ENCODE measurements at places on chromosomes 6 and 20.

- no peak for DNase-seq
These were observed 320.4 kb downstream of the LAMA2 start for GRCh38 chr6:129203190-129203900.

DNA sequence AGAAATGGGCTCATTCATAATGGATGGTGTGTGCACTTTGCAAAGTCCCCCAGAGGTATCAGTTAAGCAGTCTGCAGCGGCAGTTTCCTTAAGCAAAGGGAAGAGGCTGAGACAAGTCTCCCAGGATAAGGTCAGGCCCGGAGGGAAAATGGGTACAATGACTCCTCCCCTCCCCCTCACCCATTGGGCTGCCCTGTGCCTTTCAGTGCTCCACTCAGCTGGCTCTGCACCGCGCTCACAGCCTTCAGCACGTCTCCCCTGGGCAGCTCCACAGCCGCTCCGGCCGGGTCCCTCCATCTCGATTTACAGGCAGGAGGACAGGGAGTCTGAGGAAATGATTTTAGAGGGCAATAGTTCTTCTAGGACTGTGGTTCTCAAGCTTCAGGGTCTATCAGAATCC, 264.8 kb downstream of the LRFN2 start:
- no peak for DNase-seq

GRCh38 chr6:128513878-128514277, 6.5 kb downstream of the PTPRK start:
- no peak for DNase-seq

DNA sequence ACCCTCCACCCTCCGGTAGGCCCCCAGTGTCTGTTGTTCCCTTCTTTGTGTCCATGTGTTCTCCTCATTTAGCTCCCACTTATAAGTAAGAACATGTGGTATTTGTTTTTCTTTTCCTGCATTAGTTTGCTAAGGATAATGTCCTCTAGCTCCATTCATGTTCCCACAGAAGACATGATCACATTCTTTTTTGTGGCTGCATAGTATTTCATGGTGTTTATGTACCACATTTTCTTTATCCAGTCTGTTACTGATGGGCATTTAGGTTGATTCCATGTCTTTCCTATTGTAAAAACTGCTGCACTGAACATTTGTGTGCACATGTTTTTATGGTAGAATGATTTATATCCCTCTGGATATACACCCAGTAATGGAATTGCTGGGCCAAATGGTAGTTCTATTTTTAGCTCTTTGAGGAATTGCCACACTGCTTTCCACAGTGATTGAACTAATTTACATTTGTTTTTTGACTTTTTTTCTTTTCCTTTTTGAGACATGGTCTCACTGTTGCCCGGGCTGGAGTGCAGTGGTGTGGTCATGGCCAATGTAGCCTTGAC, 4.5 kb downstream of the KPNA5 start:
- no peak for DNase-seq

GRCh38 chr20:48669946-48670605, 157.7 kb downstream of the PREX1 start:
- no peak for DNase-seq

DNA sequence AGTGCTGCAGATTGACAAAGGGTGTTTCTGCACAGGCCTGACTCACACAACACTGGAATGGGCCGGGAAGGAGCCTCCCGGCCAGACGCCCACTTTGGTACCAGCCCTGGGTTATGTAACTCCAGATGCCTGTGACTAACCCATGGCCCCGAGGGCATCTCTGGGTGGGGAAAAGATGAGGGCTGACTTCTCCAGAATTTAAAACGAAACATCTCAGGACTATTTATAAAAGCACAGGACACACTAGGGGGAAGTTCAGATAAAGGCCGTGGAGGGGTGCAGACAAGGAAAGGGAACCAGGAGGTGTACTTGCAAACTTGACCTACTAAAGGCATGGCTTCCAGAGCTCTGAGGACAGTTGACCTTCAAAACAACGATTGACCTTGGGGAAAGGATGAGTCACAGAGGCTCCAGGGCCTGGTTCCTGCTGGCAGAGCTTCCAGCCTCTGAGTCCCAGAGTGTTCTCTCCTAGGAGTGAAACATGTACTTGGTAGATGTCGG, 196.9 kb downstream of the NFATC2 start:
- DNase-seq, result no peak

- DNase-seq, result no peak
These were observed 41.4 kb upstream of the ANGPT4 start for GRCh38 chr20:957544-957943.

DNA sequence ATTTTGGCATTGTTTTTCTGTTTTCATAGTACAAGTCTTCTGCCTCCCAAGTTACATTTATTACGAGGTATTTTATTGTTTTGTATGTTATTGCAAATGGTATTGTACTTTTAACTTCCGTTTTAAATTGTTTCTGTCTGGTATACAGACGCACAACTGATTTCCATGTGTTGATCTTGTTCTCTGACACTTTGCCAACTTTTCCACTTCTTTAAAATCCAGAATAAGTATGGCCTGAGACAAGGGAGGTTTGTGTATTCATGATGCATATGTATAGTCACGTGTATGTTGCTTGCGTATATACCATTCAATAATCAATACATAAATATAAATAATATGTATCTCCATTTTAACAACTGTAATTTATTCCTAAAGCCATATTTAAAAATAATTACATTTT, 41.2 kb downstream of the THBS2 start:
- no peak for DNase-seq

- no peak for DNase-seq
These were observed 42.8 kb downstream of the MCHR2 start for GRCh38 chr6:99951016-99951805.

GRCh38 chr6:129966125-129966524, 52.3 kb upstream of the L3MBTL3 start:
- DNase-seq, result no peak

GRCh38 chr6:107228754-107229153, 113.4 kb upstream of the BEND3 start:
- no peak for DNase-seq

GRCh38 chr6:143197377-143197776, 136.7 kb downstream of the AIG1 start:
- no peak for DNase-seq

- no peak for DNase-seq
These were observed 21.2 kb downstream of the SYNDIG1 start for GRCh38 chr20:24490598-24490997.

DNA sequence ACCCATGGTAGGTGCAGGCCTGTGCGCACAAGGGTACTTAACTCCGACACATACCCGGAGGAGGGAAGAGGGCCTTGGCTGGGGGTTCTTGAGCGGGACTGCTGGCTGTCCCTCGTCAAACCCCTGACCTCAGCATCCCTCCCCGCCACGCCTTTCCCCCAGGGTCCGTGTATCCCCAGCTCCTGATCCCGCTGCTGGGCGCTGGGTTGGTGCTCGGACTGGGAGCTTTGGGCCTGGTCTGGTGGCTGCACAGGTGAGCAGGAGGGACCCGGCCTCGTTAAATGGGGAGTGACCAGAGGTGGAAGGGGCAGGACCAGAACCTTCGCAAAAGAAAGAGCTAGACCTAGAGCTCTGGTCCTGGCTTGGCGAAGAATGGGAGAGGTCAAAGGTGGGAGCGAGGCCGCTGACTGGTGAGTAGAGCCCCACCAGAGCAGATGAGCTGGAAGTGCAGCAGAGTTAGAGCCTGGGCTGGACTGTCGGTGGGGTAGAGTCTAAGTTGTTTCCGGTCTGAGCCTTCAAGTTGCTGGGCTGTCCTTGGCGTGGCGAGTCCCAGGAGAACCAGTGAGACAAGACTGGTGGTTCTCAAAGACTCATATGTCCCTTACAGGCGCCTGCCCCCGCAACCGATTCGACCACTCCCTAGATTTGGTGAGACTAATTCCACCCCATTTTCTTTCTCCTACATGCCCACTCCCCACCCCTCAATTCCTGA, 963 bp downstream of the MPIG6B start:
- no peak for DNase-seq

DNA sequence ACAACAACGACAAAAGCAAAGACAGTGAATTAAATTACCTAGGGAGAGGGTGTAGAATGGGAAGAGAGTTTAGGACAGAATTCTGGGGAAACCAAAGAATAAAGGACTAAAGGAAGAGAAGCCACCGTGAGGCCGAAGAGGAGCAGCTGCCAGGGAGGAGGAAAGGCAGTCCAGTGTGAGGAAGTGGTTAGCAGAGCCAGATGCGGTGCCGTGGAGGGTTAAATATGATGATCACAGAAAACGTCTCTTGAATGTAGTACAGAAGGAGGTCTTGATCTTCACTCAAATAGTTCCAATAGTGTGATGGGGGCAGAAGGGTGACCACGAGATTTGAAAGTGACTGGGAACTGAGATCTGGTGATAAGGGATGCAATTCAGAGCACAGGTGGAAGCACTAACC, 67.7 kb downstream of the TMEM244 start:
- no peak for DNase-seq

- DNase-seq, result no peak
These were observed 89.0 kb upstream of the TOP1 start for GRCh38 chr20:40939667-40940066.

- DNase-seq, result no peak
These were observed 47.7 kb downstream of the STMND1 start for GRCh38 chr6:17149571-17149970.

DNA sequence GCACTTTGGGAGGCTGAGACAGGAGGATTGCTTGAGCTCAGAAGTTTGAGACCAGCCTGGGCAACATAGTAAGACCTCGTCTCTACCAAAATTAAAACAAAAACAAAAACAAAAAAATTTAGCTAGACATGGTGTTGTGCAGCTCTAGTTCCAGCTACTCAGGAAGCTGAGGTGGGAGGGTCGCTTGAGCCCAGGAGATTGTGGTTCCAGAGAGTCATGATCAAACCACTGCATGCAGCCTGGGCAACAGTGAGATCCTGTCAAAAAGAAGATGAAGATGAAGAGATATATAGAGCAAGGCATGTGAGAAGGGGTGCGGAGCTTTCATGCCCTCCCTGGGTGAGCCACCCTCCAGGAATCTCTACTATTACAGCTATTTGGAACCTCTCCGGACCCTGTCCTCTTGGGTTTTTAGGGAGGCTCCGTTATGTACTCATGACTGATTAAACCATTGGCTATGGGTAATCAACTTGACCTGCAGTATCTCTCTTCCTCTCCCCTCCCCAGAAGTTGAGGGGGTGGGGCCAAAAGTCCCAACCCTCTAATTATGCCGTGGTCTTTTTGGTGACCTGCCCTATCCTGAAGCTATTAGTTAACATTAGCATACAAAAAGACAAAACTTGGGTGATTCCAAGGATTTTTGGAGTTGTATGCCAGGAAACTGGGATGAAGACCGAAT, 9.0 kb downstream of the POLH start:
- DNase-seq, result no peak

- no peak for DNase-seq
These were observed 31.2 kb upstream of the HBS1L start for GRCh38 chr6:135085700-135086413.

GRCh38 chr20:57092900-57093530, 173.4 kb downstream of the BMP7 start:
- no peak for DNase-seq

DNA sequence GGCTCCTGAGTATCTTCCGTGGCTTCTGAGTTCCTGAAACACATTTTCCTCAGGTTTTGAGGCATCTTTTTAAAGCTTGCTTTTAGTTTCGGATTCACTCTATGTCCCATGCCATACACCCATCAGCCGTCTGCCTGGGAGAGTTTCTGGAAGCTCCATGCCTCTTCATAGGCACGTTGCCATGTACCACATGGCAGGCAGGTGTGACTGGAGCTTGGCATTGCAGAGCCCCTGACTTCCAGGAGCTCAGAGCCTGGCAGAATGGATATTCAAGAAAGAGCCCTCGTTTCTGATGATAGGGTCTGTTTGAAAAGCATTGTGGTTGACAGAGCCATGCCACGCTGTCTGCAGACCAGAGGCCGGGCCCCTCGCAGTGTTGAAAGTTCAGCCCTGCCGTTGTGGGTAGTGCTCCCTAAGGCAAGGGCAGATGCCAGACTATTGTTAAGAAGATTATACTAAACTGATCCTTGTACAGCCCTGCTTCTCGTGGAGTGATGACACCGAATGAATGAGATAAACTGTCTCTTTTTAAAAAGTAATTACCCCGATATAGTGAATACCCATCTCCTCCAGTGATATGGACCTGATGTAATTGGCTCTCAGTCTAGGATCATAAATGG, 100.0 kb downstream of the RPP40 start:
- peak; percentile 63 for DNase-seq

DNA sequence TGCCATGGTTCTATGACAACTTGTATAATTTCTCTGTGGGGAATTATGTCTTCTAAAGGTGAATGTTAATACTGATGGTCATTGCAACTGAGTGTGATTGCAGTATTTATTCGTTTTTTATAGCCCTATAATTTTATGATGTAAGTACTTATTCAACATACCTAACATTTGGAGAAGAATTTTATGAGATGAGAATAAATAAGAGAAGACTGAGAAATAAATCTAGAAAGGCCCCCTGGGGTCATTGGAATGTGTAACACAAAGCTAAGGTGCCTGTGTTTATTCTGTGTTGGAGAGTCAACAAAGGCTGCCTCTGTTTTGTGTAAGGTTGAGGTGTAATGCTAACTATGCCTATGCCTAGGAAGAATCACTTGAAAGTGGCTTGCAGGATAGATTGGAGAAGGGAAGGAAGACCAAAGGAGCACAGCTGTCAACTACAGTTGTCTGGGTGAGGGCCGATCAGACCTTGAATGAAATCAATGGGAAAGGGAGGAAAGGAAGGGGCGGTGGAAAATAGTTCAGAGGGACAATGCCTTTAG, 1076.7 kb downstream of the KIF16B start:
- no peak for DNase-seq

DNA sequence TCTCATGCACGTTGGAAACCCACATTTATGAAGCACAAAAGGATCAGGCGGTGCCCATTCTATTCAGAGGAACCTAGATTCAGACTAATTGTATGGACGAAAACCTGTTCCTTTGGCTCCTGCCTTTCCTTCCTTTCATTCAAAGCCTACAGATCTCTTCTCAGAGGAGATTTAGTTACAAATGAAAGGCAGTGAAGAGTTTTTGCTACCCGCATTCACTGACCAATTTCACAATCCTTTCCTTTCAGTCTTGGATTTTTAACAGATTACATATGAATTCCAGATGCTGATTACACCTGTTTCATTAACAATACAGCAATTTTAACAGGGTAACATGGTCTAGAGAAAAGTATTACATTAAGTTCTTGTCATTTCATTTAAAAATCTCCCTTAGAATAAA, 32.0 kb downstream of the TMEM242 start:
- no peak for DNase-seq

DNA sequence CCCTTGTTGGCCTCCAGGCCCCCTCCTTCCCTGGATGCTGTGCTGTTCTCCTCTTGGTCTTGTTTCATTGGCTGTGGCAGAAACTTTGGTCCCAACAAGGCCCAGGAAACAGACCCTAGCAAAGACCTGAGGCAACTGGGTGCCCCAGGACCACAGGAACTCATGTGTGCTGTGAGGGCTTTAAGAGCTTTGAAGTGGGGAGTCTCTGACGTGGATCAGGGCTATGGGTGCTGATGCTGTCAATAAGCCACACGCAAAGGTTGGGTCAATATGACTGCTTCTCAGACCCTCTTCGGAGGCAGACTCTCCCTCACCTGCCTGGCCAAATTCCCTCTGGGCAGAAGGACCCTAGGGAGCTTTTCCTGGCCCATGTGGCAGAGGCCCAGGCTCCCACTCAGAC, 91.5 kb upstream of the MLN start:
- no peak for DNase-seq

GRCh38 chr6:139194740-139195139, 59.9 kb downstream of the HECA start:
- no peak for DNase-seq

All from D721Med (cell line).